ENCODE measurements at places on chromosomes 3 and 15. TPM values are rescaled to one million over a fixed set of nuclear protein-coding genes. Genes with fewer than 3 reads are reported as not detected.

KNG1 gene
- total RNA-seq = not detected

NTRK3 gene
- total RNA-seq = not detected

AHSG gene
- 1.9 TPM for total RNA-seq

GRCh38 chr3:43922374-43922773 is 231.6 kb downstream of the ABHD5 start:
- no peak for DNase-seq

DNA sequence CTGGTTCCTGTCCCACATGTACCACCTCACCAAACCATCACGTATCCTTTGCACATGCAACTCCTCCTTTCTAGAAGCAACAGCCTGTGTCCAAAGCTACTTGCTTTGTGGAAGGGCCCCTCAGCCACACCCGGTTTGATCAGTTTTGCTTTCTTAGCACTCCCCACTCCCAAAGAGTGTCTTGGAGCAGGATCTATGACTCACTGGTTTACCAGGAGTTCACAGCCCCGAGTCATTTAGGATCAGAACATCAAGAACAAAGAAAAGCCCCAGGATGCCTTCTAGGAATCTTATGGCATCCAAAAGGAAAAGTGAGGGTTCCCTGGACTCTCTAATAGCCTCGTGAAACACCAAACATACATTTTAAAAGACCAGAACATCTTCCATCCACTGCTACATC is 50.7 kb upstream of the IGF1R start:
- no peak for DNase-seq

GRCh38 chr3:42730706-42731420 is 28.3 kb upstream of the HHATL start:
- no peak for DNase-seq

- DNase-seq = no peak
These were observed 294.0 kb upstream of the ATP10A start for GRCh38 chr15:26157081-26157480.

DNA sequence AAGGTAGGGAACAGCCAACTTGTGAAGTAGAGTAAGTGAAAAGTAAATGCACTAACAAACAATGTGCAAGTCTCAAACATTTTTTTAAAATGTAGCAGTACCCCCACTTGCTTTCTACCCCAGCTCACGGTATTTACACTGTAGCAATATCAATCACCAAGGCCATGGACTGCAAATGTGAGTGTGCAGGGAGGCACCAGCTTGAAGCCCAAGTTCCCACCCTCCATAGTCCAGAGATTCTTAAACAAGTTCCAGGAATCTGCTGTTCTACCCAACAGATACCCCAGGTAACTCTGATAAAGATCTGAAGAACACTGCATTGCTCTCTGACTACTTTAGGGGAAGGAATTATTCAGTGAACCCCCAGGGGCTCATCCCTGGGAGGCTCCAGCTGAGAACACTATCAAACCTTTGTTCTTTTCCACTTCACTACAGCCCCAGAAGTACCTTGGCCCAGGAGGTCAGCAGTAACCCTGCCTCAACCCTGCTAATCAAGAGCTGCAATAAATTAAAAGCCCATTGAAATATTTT is 86.1 kb downstream of the FOXP1 start:
- no peak for DNase-seq

- no peak for DNase-seq
These were observed 215.5 kb downstream of the LRRC3B start for GRCh38 chr3:26838026-26838425.
